ENCODE measurements at places on chromosomes 16 and 17.

- no peak for DNase-seq
Observed at GRCh38 chr17:51740531-51740930, 418.0 kb downstream of the CA10 start.

DNA sequence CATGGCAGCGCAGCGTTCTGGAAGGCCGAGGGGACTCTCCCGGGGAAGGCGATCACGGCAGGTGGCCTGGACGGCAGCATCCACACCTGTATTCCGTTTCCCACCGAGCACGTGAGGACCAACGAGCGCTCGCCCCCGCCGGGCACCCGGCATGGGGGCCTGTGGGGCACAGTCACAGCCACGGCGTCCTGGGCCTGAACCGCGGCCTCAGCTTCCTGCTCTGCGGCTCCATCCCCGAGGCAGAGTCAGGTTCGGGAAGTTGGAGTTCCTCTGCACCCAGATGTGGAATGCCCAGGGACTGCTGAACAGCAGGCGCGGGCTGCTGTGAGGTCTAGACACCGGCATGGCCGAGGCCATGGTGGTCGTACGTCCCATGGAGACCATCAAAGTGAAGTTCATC is 1713.9 kb downstream of the TP53TG3F start:
- no peak for DNase-seq

DNA sequence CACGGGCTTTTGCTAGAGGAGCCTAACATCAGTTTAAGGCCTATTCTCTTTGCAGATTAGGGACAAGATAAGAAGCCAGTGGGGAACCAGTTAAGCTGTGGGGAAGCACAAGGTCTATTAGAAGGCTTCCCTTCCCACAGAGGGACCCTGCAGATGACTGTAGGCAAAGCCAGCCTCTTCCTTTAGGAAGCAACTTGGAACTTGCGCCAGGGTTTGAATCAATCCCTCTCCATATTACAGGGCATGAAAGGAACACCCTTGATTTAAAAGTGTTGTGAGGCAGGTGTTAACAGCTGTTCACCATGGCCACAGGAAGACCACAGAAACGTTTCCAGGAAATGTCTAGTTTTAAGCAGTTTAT is 77.3 kb downstream of the RPTOR start:
- no peak for DNase-seq

GRCh38 chr17:33564146-33564545 is 271.1 kb upstream of the ASIC2 start:
- DNase-seq, result no peak

- no peak for DNase-seq
Observed at GRCh38 chr17:74126179-74126900, 77.1 kb upstream of the RPL38 start.

- DNase-seq, result peak; percentile 30
Observed at GRCh38 chr17:37373530-37374159, 2.1 kb upstream of the C17orf78 start.

- no peak for DNase-seq
Observed at GRCh38 chr17:2034157-2034556, 4.2 kb downstream of the DPH1 start.

GRCh38 chr16:55411231-55411630 is 67.8 kb upstream of the MMP2 start:
- DNase-seq, result no peak

DNA sequence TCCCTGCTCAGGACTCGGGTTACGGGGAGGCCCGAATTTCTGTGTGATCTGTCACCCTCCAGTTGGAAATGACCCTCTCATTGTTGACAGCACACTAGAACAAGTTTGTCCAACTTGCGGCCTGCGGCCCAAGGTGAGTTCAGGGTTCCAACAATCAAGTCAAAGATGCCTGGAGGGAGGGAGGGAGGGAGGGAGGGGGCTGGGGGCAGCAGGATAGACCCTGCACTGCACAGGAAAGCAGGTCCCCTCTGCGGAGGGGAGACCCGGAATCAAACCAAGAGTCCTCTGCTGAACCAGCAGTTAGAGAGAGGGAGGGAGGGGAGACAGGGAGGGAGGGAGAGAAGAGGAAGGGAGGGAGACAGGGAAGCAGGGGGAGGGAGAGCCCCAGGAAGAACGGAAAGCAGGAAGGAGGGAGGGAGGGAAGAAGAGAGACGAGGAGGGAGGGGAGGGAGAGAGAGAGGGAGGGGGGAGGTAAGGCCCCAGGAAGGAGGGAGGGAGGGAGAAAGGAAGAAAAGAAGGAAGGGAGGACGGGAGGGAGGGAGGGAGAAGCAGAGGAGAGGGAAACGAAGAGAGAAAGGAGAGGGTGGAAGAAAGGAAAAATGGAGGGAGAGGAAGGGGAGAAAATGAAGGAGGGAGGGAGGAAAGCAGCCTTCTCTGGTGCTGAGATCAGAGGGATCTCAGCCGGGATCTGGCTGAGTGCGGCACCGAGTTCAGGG is 96.7 kb upstream of the CDH5 start:
- no peak for DNase-seq

DNA sequence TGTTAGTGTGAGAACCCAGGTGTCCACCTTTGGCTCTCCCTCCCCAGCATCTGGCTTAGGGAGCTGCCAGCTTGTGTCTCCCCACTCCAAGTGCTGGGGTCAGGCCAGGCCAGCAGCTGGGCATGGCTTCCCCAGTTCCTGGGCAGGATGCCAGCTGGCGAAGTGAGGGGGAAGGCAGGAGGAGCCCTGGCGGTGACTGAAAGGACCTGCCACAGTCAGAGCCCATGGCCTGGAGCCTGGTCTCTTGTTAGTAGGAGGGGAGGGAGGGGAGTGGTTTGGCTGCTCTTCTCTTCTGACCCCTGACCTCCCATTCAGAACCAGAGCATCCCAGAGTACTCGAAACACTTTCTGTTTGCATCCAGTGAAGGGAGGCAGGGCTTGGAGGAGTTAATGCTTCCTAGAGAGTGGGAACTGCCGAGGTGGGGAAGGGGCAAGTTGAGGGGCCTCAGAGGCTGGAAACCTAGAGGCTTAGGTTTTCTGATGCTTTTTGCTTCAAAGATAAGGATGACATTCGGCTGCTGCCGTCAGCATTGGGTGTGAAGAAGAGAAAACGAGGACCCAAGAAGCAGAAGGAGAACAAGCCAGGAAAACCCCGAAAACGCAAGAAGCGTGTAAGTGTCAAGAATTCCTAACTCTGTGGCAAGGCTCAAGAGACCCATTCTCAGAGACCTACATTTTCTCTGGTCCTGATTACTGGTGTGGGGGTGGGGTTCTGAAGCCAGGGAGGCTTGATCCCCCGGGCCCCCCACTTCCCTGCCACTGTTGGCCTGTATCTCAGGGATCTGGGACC is 772 bp downstream of the CHD3 start:
- no peak for DNase-seq

DNA sequence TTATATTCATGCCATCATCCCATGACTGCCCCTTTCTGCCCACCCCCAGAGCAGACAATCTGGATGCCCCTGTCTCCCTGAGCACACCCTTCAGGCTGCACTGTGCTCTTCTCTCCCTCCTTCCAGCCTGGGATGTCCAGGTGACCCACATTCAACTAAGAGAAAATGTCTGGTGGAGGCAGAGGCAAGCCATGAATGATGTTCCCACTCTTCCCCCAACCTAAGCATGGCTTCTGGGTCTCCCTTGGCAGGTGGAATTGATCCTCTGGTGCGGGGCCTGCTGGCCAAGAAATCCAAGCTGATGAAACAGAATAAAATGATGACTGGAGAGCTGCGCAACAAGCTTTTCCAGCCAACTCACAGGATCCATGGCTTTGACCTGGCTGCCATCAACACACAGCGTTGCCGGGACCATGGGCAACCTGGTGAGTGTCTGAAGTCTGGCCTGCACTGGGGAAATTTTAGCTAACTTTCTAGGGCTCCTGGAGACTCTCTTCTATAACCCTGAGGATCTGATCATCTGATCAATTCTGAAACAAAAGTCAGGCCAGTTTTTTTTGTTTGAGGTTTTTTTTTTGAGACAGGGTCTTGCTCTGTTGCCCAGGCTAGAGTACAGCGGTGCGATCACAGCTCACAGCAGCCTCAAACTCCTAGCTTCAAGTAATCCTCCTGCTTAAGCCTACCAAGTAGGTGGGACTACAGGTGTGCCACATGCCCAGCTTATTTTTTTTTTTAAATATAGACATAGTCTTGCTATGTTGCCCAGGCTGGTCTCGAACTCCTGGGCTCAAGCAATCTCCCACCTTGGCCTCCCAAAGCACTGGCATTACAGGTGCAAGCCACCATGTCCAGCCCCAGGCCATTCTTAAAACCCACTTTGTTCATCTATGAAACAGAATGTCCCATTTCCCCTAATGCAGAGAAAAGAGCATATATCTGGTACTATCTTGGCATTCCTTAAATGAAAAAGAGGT is 14.5 kb downstream of the MPO start:
- DNase-seq, result no peak

DNA sequence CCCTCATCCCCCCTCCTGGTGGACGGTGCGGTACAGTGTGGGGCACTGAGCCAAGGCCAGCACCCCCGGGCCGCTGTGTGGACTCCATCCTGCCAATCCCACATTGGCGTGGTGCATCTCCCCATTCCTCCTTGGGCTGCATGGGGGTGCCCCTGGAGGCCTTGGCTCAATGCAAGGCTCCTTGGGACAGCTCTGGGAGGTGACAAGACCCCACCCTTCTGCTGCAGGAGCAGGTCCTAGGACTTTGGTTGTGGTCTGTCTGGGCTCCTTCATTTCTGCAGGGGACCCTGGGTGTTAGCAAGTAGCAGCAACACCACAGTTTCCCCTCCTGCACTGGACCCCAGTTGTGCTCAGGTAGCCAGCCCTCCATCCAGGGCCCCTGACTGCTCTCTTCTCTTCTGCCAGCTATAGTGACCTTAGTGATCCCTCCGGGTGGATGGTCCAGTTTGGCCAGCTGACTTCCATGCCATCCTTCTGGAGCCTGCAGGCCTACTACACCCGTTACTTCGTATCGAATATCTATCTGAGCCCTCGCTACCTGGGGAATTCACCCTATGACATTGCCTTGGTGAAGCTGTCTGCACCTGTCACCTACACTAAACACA is 1.3 kb downstream of the PRSS21 start:
- no peak for DNase-seq

DNA sequence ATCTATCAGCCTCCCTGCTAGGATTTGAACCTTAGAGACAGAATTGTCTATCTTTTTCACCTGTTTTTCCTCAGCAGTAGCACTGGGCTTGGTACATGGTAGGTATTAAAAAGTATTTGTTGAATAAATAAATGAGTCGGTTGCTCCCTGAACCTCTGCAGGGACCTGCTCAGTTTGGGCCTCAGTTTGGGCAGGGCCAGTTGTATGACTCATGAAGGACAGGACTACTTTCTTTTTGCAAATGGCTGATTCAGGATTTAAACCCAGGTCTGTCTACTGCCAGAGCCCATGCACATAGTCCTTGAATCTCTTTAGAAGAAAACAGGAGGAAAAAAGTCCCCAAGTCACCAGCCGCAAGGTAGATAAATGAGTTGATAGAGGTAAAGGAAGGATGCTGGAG is 3.1 kb downstream of the MMP2 start:
- no peak for DNase-seq

GRCh38 chr16:838741-839140 is 38.2 kb upstream of the GNG13 start:
- no peak for DNase-seq

DNA sequence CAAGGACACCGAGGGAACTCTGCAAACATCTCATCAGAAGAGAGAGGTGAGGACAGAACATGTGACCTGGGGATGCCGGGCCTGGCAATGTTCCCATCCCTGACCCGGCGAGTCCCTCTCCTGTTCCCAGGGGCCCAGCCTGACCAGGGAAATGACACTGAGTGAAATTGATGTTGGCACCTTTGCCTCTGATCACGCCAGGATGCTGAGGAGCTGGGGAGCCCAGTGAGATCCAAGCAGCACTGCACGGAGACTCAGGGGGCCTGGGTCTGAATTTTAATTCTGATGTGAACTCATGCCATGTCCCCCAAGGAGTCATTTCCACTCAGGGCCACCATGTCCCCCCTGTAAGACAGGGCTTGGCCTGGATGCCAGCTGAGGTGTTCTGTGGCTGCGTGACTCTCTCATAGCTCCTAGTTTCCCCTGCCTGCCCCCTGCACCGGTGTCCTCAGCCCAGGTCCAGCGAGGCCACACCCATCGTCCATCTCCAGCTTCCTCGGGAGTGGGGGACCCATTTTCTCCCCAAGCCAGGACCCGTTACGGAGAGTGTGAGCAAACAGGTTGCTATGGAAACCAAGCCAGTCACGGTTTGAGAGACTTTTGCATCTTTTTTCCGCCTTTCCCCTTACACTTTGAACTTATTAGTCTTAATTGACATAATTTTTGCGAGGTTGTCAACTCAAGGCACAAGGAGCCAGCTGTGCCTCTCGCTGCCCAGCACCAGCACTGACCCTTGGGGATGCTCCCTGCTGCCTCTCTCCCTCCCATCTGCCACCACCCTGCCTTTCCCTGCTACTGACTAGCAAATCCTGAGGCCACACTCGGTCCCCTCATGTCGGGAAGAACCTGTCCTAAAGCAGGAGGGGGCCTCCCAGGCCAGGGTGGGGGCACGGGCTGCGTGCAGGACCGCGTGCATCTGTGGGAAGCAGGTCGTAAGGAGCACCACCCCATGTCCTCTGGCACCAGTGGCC is 150.0 kb downstream of the SDK2 start:
- DNase-seq, result no peak

GRCh38 chr16:83970430-83970815 is 2.4 kb downstream of the NECAB2 start:
- DNase-seq, result no peak

DNA sequence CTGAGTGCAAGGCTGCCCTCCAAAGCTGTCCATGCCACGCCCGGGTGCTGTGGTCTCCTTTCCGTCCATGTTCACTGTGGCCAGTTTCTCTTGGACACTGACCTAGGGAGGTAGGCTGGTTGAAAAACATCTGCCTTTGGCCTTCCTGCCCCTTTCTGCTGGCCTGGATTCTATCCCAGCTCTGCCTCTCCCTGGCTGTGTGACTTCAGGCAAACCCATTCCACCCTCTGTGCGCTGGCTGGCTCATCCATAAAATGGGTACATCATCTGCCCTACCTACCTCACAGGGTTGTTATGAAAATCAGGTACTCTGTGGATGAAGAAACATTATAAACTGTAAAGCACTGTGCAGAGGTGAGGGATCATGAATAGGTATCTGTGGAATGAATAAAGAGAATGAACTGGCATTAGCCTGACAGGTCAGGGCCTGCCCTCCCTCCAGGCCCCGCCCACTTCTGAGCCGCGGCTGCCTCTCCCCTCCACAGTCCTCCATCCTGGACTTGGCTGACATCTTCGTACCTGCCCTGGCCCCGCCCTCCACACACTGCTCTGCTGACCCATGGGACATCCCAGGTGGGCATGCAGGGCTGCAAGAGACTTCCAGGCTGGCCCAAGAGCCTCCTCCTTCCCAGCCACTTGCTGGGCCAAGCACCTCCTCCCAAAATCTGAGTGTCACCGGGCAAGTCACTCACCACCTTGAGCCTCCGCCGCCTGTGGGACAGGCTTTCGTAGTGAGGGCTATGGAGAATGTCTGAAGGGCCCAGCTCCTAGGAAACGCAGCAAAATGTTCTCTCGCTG is 7.0 kb upstream of the SPATA20 start:
- no peak for DNase-seq

GRCh38 chr17:75693500-75694481 is 26.7 kb downstream of the SAP30BP start:
- DNase-seq, result no peak

Data from stimulated activated CD4-positive, alpha-beta T cell treated with anti-CD3 and anti-CD28 coated beads, TNF-alpha, amount 100 ng/mL, for 24 hours (primary cell).